ENCODE measurements at places on chromosomes 2 and 18. TPM values are rescaled to one million over a fixed set of nuclear protein-coding genes. Genes with fewer than 3 reads are reported as not detected.

Gene SMC6
- total RNA-seq = 20.1 TPM

Gene SULT1C2
- total RNA-seq = not detected

- peak; percentile 95 for DNase-seq
These were observed at the start of gene DTNA for GRCh38 chr18:34709750-34710441. TSS of gene DTNA (plus strand) at chr18:34710298. CDS start at chr18:34755977, 45,679 bp downstream.

GRCh38 chr2:178589335-178589734, 109.1 kb downstream of the PLEKHA3 start:
- no peak for DNase-seq

GRCh38 chr2:16978301-16978700, 312.7 kb upstream of the CYRIA start:
- peak; percentile 65 for DNase-seq

DNA sequence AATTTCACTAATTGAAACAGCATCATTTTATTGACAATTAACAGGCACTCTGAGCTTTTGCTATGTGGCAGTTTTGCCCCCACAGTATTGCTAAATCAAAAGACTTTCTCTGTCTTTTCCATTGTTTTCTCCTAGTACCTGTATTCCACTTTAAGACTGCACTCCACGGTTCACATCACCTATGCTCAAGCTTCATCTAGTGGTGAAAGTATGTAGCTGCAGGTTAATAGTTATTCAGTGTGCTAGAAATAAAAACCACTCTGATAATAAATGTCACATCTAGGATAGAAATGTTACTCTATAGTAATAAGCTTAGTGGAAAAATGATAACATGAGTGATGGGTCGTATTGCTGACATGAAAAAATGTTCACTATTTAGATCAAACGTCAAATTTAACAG, 24.6 kb downstream of the ARL6IP6 start:
- DNase-seq = no peak

DNA sequence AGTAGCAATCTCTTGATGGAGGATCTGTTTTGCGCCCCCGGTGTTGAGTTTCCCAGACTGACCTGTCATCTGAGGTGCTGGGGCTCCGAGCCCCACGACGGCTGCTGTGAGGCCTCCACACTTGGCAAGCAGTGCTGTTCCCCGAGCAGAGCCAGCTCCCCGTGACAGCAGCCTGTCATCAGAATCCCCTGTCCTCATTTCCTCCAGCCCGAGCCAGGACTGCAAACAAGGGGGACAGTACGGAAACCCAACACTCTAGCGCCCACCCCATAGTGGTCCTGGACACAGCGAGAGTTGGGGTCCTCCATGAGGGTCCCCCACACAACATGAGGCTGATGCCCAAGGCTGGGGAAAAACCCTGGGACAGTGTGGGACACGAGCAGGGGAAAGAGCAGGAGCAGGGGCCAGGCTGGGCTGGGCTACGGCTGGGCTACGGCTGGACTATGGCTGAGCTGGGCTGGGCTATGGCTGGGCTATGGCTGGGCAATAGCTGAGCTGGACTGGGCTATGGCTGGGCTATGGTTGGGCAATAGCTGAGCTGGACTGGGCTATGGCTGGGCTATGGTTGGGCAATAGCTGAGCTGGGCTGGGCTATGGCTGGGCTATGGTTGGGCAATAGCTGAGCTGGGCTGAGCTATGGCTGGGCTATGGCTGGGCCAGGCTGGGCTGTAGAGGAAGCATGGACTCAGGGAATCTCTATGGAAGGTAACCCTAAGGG, 1.5 kb upstream of the KLHL30 start:
- DNase-seq = no peak

GRCh38 chr2:239390546-239391285, 10.1 kb downstream of the HDAC4 start:
- no peak for DNase-seq
